C1 segment of cervical spinal cord (tissue), 14 donors: ENCODE measurements at places on chromosomes 16 and 17.

GRCh38 chr17:44848961-44849489 is 1.3 kb downstream of the HIGD1B start:
- DNase-seq = no peak

- DNase-seq = no peak
Observed at GRCh38 chr17:77332981-77333685, 192.4 kb downstream of the SEC14L1 start.

DNA sequence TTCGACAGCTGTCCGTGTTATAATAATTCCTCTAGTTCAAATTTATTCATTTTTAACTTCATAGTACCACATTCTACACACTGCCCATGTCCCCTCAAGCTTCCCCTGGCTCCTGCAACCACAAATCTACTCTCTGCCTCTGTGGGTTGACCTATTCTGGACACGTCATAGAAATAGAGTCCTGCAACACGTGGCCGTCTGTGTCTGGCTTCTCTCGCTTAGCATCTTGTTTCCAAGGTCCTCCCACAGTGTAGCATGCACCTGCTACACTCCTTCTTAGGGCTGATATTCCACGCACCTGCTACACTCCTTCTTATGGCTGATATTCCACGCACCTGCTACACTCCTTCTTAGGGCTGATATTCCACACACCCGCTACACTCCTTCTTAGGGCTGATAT is 16.5 kb downstream of the SCGB1C2 start:
- DNase-seq = no peak

GRCh38 chr16:78796221-78796866 is 696.9 kb downstream of the WWOX start:
- DNase-seq = no peak

DNA sequence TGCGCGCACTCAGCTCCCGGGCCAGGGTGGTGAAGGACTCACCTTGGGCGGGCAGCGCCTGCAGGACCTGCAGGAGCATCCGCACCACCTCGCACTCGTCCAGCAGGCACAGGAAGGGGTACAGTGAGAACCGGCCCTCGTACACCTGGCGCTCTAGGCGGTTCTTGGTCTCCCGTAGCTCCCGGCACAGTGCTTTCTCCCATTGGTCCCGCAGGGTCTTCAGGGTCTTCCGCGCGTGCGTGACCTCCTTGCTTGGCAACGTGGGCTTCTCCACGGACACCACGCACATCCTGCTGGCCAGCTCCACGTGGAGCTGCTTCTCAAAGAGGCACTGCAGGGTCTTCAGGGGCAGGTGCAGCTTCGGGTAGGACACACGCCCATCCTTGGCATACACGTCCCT is 74.1 kb upstream of the MED13 start:
- DNase-seq = no peak

- no peak for DNase-seq
Observed at GRCh38 chr17:72351884-72352346, 231.1 kb downstream of the SOX9 start.

GRCh38 chr16:53865494-53865863 is 161.5 kb downstream of the FTO start:
- no peak for DNase-seq

DNA sequence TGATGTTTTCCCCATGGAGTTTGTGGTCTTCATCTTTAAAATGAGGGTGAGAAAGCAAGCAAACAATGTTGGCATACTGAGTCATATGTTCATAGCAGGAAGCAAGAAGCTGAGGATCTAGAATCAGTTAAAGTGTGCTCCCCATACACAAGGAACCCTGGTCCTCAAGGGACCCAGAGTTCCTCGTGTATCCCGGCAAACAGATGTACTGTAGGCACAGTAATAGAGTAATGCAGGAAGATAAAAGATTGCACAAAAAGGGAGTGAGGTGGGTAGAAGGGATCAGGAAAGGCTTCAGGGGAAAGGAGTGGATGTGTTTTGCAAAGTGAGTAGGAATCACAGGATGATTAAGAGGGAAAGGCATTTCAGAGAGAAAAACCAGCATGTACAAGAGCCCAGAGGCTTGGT is 412.3 kb upstream of the CDH11 start:
- DNase-seq = no peak

DNA sequence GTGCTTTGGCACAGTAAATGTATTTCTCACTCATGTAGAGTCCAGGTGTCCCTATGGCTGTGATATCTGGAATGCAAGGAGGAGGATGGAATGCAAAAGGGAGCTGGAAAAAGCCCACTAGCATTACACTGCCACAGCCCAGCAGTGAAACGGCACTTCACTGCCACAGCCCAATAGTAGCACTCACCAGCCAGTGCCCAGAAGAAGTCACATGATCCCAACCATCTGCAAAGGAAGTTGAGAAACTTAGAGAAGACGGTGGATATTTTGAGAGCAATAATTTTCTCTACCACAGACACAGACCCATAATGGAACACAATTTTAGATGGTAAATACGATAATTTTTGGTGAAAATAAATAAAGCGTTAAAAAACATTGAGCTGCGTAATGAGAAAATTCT is 51.8 kb downstream of the C16orf82 start:
- DNase-seq = no peak

- DNase-seq = no peak
Observed at GRCh38 chr16:10992797-10993196, 48.4 kb downstream of the CLEC16A start.

GRCh38 chr16:64717871-64718270 is 404.0 kb downstream of the CDH11 start:
- no peak for DNase-seq

- no peak for DNase-seq
Observed at GRCh38 chr16:86625029-86625428, 46.7 kb downstream of the FOXL1 start.

GRCh38 chr17:42720996-42721583 is 23.8 kb downstream of the EZH1 start:
- DNase-seq = no peak

DNA sequence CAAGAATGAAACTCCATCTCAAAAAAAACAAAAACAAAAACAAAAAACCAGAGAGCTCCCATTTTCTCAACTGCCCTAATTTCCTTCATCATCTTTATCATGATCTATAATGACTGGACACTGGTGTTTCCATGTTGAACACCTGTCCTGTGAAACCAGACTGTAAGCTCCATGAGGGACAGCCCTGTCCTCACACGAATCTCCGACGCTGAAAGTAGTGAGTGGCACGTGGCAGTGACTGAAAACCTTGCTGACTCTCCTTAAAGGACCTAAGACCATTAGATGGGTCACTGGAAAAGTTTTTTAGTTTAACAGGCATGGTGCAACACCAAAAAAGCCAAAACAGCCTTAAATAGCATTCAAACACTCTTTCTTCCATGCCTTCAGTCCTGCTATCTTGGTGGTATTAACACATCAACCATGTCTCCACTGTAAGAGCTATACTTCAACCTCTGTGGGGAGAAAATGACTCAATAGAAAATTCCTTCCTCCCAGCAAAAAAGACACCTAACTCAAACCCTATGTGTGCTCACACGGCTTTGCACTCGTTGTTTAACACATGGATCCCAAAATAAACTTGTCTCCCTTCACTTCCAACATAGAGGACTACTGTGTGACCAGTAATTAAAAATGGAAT is 8.3 kb downstream of the AXIN2 start:
- DNase-seq = no peak

- no peak for DNase-seq
Observed at GRCh38 chr16:58343562-58343961, 48.7 kb upstream of the GINS3 start.

DNA sequence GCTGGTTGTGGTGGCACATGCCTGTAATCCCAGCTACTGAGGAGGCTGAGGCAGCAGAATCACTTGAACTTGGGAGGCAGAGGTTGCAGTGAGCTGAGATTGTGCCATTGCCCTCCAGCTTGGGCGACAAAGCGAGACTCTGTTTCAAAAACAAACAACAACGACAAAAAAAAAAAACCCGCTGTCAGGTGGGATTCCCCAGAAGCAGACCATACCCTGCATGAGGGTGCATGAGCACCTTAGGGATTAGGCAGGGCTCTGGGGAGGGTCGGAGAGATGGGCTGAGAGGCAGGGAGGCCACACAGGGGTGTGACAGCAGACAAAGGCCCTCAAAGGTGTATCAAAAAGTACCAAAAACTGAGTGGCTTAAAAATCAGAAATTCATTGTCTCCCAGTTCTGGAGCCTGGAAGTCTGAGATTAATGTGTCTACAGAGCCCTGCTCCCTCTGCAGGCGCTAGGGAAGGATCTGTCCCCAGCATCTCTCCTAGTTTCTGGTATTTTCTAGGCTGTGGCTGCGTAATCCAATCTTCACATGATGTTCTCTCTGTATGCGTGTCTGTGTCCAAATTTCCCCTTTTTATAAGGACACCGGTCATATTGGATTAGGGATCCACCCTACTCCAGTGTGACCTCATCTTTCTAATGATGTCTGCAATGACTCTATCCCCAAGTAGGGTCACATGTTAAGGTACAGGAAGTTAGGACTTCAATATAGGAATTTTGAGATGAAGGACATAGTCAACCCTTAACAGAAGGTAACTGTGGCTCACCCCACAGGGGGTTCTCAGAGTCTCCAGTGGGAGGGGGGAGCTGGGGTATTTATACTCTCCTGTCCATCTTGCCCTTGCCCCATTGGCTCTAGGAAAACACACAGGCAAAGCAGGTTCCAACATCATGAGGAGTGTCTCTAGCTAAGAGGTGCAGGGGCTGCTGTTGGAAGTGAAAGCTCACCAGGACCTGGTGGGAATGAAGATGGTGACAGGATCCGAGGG is 13.6 kb upstream of the TVP23A start:
- DNase-seq = no peak

GRCh38 chr16:2471016-2471652 is at the start of gene NTN3:
TSS of gene NTN3 (plus strand) at chr16:2471297. CDS start at chr16:2471702, 405 bp downstream.
- DNase-seq = no peak

DNA sequence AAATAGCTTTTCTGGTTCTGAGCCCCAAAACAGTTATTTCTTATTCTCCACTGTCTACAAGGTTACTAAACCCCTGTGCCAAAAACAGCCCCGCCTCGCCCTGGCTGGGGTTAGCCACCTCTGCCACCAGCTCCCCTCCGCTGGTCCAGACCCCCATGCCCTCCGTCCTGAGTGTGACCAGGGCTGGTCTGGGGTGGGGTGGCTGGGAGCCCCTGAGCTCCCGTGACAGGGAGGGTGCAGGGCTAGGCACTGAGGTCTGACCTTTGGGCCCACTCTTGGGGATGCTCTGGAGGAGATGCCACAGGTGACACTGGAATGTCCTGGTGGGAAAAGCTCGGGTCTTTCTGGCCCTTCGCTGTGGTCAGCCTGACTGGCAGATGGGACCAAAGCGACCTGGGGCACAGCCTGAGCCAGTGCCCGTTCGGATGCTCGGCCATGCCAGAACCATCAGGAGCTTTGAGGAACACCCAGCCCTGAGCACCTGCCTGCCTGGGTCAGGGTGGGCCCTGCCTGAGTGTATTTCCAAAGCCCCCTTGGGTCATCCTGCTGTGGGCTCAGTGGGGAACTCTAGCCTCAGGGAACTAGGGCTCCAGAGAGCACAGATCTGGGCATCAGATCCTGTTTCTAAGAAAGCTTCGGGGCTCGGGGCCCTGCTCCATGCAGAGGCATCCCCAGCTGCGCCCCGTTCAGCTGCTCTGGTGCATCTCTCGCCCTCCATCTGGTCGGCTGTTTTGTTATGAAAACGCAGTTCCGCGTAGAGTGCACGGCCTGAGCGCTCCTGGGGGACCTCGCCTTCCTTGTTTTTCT is 72.1 kb upstream of the GNG13 start:
- no peak for DNase-seq

GRCh38 chr17:49123061-49123460 is 9.5 kb upstream of the B4GALNT2 start:
- no peak for DNase-seq

- DNase-seq = no peak
Observed at GRCh38 chr17:65557349-65558310, 3.8 kb downstream of the AXIN2 start.
